Liver (tissue), 10 donors: ENCODE measurements at places on chromosomes 2 and 18. TPM values are rescaled to one million over a fixed set of nuclear protein-coding genes. Genes with fewer than 3 reads are reported as not detected.

The BUB1 gene
- 0.08 TPM for total RNA-seq

DNA sequence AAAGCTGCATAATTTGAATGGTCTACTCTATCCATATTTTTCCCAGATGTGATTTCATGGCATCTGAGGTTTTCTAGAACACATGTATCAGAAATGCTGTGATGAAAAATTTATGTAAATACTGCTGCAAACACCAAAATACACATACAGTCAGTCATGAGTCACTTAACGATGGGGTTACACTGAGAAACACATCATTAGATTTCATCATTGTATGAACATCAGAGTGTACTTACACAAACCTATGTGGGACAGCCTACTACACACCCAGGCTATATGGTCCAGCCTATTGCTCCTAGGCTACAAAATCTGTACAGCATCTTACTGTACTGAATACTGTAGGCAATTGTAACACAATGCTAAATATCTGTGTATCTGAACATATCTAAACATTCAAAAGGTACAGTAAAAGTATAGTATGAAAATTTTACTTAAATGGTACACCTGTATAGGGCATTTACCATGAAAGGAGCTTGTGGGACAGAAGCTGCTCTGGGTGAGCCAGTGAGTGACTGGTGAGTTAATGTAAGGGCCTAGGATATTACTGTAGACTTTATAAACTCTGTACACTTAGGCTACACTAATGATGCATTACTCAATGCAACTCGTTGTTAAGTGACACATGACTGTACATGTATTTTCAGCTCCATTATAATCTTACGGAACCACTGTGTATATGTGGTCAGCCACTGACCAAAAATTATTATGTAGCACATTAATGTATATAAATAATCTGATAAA is 33.5 kb downstream of the PNO1 start:
- DNase-seq: no peak

The DUSP19 gene
- 1.1 TPM for total RNA-seq

- no peak for DNase-seq
Observed at GRCh38 chr18:35215026-35215425, 25.8 kb upstream of the ZNF397 start.

DNA sequence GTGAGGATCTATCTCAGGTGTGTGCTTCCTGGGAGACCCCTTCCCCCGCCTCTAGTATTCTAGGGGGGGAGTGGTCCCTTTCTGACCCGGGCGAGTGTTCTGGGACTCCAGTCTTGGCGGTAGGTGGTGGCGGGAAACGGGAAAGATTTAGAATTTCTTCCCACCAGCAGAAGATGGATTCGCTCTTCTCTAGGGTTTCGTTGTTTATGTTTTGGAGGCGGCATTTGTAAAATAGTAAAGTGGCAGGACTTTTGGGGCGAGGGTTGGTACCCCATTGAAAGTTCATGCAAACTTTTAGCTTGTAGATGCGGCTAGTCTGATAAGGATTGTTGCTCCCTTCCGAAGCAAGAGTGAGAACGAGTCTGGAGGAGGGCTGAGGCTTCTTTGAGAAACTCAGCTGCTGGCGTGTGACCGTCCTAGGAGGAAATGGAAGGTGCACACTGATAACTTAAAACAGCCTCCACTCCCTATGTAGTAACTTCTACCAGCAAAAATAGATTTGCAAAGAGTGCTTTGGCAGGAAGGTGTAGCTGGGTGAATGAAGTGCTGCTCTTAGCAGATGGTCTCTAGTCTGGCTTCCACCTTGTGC is 412 bp downstream of the GPD2 start:
- peak; percentile 34 for DNase-seq

The HYCC2 gene
- 7.7 TPM for total RNA-seq

- no peak for DNase-seq
Observed at GRCh38 chr2:19611491-19612332, 253.3 kb upstream of the OSR1 start.

The NABP1 gene
- 9.9 TPM for total RNA-seq
